ENCODE measurements at places on chromosomes 16 and 17. TPM values are rescaled to one million over a fixed set of nuclear protein-coding genes. Genes with fewer than 3 reads are reported as not detected.

The RASD1 gene
- 1.6 TPM for total RNA-seq

The EVPLL gene
- not detected for total RNA-seq

The CCL16 gene
- not detected for total RNA-seq

The CACNG5 gene
- not detected for total RNA-seq

The KRTAP1-5 gene
- total RNA-seq, result not detected

The APOBR gene
- total RNA-seq, result 3.6 TPM

The ALDH3A1 gene
- total RNA-seq, result not detected

The CHAD gene
- total RNA-seq, result not detected

The FOXF1 gene
- total RNA-seq, result under 0.01 TPM
